ENCODE measurements at places on chromosomes 7 and 10. TPM values are rescaled to one million over a fixed set of nuclear protein-coding genes. Genes with fewer than 3 reads are reported as not detected.

Gene KAZALD1
- 18.9 TPM for total RNA-seq

Gene ACTL6B
- total RNA-seq: not detected

Gene UBTD1
- 38.2 TPM for total RNA-seq

Gene TAS2R41
- total RNA-seq: not detected

Gene CYP26C1
- total RNA-seq: 0.15 TPM

Gene SLC13A4
- not detected for total RNA-seq

Gene LIPN
- not detected for total RNA-seq

Gene UCN3
- total RNA-seq: not detected

Gene SLC13A1
- total RNA-seq: not detected

Gene CYP2C18
- 0.17 TPM for total RNA-seq

Gene FRMD4A
- total RNA-seq: 124 TPM

- DNase-seq: no peak
Observed at GRCh38 chr7:52851547-52851946, 183.9 kb upstream of the POM121L12 start.

- peak; percentile 95 for DNase-seq
Observed at GRCh38 chr7:92447345-92448204, at the start of gene GATAD1. Gene GATAD1 (plus strand): TSS chr7:92447482. CDS start chr7:92447730, 248 bp downstream.

GRCh38 chr10:109996766-109997171, 11.0 kb upstream of the ADD3 start:
- no peak for DNase-seq

GRCh38 chr10:48907730-48908129, 31.9 kb downstream of the LRRC18 start:
- no peak for DNase-seq

DNA sequence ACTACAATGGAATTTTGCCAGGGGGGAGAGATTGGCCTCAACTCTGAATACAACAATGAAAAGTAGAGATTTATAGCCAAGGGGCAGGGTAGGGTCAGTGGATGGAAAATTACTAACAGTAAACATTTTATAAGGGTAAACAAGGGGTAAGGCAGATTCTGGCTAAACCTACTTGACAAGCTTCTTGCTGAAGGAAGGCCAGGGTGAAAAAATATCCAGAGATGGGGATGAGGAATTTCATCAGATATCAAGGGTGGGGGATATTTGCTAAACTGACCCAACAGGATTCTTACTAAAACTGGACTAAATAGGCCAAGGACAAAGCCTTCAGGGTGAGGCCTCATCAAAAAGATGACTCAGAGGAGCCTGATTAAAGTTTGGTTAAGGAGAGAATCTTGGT, 156.3 kb downstream of the RTKN2 start:
- DNase-seq: no peak

- DNase-seq: no peak
Observed at GRCh38 chr10:103616705-103617601, 123.4 kb downstream of the NEURL1 start.

DNA sequence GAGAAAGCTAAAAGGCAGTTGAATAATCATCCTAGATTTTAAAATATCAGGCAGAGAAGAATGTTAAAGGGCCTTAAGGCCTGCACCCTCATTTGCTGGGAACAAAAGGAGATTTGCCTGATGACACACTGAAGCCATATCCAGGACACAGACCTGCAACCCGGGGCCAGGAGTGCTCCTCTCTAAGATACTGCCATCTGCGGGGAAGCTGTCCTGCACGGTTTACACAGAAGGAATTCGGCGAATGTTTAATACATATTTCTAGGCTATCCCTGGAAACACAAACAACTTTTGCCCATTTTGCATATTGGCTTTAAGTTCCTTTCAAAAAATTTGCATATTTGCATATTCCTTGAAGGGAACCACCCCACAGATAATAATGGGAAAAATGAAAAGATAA, 52.3 kb downstream of the DYNC1I1 start:
- no peak for DNase-seq

- no peak for DNase-seq
Observed at GRCh38 chr7:124369310-124369709, 336.4 kb upstream of the TMEM229A start.

- DNase-seq: no peak
Observed at GRCh38 chr7:48097521-48098231, 8.6 kb downstream of the UPP1 start.

- no peak for DNase-seq
Observed at GRCh38 chr10:81081887-81082620, 544.4 kb downstream of the SH2D4B start.

- no peak for DNase-seq
Observed at GRCh38 chr10:73433538-73433867, at the start of gene MSS51. Gene MSS51 (minus strand): TSS chr10:73433561. CDS start chr10:73428284, 5,277 bp downstream.

DNA sequence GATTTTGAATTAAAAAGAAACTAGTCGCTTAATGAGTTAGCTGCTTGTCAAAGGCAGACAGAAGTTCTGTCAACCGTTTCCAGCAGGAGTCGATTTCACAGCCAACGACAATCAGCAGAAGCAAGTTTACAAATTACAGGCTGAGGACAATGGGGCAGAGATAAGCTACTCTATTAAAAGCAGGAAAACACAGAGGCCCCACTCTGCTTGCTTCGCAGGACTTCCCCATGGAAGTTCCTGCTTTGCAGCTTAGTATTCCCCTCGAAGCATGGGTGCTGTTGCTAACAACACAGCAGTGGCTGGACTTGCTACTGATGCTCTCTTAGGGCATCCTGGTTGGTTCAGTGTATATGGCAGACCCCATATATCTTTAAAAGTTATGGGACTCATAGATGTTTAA, 50.8 kb upstream of the KLF6 start:
- DNase-seq: no peak
